ENCODE measurements at places on chromosomes 16 and 17.

DNA sequence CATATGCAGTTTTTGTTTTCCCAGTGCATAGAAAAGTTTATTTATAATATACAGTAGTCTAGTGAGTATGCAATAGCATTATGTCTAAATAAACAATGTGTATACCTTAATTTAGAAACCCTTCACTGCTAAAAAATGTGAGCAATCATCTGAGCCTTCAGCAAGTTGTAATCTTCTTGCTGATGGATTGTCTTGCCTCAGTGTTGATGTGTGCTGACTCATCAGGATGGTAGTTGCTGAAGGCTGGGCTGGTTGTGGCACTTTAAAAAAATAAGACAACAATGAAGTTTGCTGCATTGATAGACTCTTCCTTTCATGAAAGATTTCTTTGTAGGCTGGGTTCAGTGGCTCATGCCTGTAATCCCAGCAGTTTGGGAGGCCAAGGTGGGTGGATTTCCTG is 13.9 kb upstream of the CAPNS2 start:
- no peak for DNase-seq

GRCh38 chr17:16442594-16443510 is 27.5 kb downstream of the TRPV2 start:
- DNase-seq: no peak

GRCh38 chr17:325270-326009 is 27.2 kb downstream of the RPH3AL start:
- no peak for DNase-seq

DNA sequence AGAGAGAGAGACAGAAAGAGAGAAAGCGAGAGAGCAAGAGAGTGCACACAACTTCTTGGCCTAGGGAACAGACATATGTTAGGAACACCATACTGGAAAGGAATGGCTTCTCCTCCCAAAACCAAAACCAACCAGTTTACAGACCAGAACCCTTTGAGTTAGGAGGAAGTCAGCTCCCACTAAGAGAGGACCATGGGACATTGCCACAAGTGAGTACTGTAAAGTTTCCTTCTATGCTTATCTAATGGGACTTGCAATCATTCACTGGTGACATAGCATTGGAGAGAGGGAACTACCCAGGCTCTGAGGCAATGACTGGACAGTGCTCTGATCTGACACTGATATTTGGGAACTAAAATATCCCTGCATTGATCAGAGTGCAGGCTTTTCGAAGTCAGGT is 32.4 kb downstream of the TBC1D3B start:
- no peak for DNase-seq

DNA sequence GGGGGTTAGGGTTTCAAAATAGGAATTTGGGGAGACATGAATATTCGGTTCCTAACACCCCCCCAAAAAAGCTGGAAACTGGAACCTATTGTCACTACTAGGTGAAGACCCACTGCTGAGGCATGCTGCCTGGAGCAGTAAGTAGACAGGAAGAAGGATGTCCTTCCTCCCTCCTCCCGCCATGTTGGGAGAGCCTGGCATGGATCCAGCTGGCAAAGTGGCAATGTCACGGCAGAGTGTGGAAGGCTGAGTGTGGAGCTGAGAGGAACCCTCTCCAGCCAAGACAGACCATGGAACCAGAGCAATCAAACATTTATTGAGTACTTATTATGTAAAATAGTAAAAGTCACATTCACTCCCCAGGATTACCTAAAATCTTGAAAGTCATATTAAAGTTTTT is 49.0 kb downstream of the CCDC182 start:
- DNase-seq: no peak

- DNase-seq: no peak
Observed at GRCh38 chr16:6616746-6617145, 715.9 kb upstream of the RBFOX1 start.

DNA sequence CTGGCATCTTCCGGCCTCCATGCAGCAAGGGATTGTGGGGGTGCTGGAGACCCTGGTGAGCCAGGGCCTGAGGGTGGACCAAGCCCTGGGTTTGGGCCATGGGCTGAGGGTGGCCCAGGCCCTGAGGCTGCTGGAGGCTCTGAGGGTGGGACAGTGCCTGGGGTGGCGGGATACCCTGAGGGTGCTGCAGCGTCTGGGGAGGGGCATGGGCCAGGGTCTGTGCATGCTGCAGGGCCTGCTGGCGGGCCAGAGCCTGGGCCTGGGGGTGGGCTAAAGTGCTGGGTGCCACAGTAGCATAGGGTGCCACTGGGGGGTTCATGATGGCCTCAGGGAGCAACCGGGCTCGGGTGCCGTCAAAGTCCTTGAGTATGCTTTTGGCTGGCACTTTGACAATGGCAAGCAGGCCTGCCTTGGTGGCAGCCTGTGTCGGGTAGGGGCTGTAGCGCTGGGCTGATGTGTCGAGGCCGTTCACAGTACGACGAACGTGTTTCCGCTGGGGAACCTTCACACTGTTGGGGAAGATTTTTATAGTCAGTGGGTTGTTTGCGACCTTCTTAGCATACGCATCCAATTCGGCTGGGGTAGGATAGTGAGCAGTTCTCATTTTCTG is 15.6 kb downstream of the TRAF4 start:
- DNase-seq: no peak

DNA sequence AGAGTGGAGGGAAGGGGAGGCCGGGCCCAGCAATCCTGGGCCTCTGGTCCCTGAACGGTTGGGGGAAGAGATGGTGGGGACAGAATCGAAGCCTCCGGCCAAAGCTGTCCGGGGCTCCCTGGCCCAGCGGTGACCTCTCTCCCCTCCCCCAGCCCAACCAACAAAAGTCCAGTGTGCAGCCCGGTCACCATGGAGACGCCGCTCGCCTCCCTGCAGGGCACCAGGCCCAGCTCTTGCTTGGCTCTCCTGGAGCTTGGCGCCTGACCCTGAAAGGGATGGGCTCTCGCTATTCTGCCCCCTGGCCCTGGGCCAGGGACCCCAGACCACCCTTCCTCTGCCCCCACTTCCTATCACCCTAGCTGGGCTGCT is 1.3 kb downstream of the METRN start:
- DNase-seq: no peak

DNA sequence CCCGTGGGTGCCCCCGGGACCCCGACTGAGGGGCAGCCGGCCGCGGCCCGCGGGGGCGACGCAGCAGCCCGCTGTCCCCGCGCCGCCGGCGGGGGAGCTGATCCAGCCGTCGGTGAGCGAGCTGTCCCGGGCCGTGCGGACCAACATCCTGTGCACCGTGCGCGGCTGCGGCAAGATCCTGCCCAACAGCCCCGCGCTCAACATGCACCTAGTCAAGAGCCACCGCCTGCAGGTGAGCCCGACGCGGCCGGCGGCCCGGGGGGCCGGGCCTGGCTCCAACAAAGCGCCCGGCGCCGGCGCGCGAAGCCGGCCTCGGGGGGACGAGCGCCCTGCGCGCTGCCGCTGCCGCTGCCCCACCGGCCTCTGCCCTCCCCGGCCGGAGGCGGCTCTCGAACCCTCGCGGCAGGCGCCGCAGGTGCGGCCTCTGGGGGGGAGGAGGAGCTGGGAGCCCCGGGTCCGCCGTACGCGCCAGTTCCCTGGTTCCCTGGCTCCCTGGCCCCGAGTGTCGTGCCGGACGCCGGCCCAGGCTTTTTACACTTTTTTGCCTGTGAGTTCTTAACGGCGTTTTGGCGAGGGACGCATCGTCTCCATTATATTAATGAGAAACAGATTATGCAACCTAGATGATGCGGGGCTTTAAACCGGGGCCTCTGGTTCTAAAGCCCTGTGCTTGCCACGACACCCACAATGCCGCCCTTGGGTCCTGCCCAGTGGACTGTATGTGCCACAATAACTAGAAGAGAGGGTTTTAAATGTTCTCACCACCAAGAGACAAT is 521 bp downstream of the ATMIN start:
- DNase-seq: no peak

- DNase-seq: no peak
Observed at GRCh38 chr17:4810696-4811290, 3.8 kb downstream of the PLD2 start.

DNA sequence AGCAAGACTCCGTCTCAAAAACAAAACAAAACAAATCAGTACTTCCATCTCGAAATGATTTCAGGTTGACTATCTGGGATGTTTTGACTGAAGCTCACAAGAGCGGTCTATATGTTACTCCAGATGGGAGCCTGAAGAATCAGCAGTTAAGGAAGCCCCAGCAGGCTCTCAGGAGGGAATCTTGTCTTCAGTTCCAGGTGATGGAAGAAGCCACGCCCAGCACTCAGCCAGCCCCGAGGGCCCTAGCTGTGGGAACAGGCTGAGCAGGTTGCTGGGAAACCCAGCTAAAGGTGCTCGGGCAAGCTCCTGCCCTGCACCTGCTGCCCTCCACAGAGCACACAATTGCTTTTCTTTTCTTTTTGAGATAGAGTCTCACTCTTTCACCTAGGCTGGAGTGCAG is 32.4 kb downstream of the WIPI1 start:
- DNase-seq: no peak

DNA sequence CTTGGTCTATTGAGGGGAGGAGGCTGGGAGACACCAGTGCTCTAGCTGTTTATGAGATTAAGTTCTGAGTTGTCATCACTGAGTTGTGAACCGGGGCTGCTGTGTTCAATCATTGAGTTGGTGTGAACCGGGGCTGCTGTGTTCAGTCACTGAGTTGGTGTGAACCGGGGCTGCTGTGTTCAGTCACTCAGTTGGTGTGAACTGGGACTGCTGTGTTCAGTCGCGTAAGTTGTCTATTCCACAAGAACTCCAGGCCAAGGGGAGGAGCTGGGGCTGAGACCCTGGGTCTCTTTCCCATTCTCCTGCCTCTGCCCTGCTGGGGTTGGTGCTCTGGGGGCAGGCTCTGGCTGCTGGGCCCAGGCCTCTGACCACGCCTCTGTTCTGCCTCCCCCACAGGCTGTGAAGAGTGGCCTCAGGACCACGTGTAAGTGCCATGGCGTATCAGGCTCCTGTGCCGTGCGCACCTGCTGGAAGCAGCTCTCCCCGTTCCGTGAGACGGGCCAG is 24.5 kb downstream of the WNT9B start:
- no peak for DNase-seq

GRCh38 chr16:62046801-62047200 is 10.6 kb upstream of the CDH8 start:
- no peak for DNase-seq

- no peak for DNase-seq
Observed at GRCh38 chr16:918741-919657, 51.8 kb downstream of the LMF1 start.

DNA sequence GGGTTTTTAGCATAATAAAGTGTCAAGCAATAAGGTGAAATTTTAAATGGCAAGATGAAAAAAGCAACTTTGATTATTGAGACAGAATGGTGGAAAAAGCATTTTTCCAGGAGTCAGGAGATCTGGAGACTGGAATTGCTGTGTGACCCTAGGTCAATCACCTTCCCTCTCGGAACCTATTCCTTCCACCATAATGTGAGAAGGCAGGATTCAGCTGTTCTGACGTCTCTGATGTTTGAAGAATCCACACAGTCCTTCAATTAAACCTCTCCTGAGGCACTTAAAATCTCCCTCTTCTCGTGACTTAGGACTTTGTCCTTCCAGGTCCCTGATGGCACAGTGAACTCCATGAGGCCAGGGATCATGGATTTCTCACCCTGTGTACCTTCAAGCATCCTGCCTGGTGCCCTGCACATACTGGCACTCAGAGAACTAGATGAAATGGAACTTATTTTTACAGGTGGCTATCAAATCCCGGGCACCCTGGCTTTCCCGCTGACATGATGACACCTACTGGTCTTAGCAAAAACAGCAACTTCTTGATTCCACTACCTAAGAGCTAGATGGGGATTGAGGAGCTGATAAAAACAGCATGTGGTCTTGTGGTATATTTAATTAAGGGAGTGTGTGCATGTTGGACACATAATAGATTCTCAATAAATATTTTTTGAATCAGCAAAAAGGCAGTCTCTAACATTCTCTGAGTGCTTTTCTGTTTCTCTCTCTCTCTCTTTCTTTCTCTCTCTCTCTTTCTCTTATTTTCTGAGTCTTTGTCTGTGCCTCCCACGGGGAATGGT is 2.3 kb upstream of the CCDC182 start:
- peak; percentile 51 for DNase-seq

- no peak for DNase-seq
Observed at GRCh38 chr17:57068222-57068658, 16.8 kb upstream of the AKAP1 start.

DNA sequence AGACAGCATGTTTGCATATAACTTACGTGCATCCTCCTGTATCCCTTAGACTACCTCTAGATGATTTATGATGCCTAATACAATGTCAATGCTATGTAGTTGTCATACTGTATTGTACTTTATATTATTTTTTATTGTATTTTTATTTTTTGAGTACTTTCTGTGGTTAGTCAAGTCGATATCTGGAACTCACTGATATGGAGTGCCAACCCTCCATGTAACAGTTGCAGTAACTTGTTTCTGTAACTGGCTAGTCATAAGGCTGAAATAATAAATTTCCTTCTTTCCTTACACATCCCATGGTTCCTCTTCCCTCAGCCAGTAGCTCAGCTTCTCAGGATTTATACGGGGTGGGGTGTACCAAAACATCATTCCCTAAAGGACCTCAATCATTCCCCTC is 23.5 kb downstream of the MPHOSPH6 start:
- no peak for DNase-seq

GRCh38 chr17:50986989-50987660 is 121.0 kb upstream of the TOB1 start:
- no peak for DNase-seq

- DNase-seq: no peak
Observed at GRCh38 chr17:40541873-40542557, 23.3 kb downstream of the CCR7 start.

DNA sequence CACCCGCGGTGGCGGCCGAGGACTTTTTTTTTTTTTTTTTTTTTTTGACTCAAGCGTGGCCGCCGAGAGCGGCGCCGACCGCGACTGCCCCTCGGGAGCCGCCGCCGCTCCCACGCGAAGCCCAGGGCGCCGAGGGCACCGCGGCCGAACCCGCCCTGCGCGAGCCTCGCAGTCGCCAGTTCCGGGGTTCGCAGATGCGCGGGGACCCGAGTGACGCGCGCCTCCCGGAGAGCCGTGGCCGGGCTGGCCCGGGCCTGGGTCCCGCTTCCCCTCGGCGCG is 1.1 kb downstream of the METRNL start:
- DNase-seq: no peak

GRCh38 chr17:64531955-64532371 is 25.2 kb downstream of the CEP95 start:
- no peak for DNase-seq

- no peak for DNase-seq
Observed at GRCh38 chr16:78639775-78640174, 540.3 kb downstream of the WWOX start.

- DNase-seq: peak; percentile 50
Observed at GRCh38 chr17:46942441-46943217, 19.7 kb downstream of the GOSR2 start.

DNA sequence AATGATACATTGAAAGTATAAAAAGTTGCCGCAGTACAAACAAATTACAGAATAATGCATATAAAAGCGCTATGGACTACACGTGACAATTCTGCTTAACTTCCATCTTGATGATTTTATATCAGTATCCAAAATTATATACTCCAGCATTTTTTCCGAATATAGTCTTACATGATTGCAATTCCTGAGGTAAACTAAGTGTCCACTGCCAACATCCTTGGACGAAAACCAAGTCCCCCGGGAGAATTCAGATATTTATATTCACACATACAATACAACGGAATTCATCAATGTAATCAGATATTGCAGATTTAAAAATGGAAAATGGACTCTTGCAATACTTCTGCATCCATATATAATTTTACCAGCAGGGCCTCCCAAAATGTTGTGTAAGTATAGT is 8.9 kb upstream of the MYH11 start:
- no peak for DNase-seq

- DNase-seq: peak; percentile 73
Observed at GRCh38 chr17:81119223-81120148, 45.8 kb upstream of the PVALEF start.

All from naive thymus-derived CD4-positive, alpha-beta T cell (primary cell).